Suppressor macrophage (primary cell): ENCODE measurements at places on chromosomes 12 and 14.

DNA sequence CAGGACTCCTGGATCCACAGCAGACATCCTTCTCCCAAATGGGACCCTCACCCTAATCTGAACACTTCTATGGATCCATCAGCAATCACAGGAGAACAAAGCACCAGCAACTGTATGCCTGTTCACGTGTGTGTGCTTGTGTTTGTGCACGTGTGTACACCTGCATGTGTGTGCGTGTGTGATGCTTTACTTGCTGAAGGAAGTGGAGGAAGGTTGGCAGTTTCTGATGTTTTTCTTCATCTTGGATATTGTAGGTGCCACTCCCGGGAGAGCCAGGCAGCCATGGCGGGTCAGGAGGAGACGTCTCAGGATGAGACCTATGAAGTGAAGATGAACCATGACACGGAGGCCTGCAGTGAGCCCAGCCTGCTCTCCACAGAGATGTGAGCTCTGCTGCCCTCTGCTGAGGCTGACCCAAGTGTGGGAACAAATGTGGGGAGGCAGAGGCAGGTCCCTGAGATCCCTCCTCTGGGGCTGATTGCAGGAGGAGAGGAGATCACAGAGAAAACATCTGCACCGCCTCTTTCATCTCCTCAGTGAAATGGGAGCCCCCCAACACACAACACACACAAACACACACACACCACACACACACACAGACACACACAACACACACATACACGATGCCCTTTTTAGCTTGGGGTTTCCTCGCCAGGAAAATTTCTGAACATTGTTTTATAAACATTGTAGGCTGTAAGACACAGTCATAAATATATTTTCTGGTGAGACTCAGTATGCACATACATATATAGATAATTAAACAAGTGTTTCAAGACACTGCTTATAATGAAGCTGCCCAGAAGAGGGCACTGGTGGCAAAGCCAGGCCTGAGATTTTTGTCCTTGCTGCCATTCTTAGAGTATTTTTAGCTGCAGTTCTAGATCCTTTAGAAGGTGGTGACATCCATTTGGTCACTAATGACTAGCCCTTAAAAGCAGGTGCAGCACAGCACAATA, 112.2 kb upstream of the FKBP4 start:
- peak; percentile 68 for DNase-seq

DNA sequence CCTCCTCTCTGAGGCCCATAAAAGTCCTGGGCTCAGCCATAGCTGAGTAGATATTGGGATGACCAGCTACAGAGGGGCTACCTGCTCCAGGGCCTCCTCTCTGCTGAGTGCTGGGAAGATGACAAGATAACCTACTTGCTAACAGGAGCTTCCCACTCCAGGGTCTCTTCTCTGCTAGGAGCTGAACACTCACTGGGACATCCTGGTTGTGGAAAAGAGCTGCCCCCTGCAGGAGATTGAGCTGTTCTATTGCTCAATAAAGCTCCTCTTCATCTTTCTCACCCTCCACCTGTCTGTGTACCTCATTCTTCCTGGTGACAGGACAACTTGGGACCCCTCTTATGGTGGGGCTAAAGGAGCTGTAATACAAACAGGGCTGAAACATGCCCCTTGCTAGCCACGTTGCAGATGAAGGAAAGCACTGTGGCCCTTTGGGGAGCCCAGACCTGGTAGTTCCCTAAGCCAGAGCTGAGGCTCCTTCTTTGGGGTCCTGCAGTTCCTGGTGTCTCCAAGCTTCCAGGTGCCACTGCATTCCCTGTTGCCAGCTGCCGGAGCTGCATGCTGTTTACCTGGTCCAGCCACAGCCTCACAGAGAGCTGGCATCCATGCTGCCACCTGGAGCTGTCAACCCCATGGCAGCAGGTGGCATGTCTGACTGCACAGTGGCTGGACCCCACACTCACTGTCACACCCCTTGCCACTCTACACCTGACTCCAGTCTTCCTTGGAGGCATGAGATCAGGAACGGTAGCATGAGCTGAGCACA, 598.5 kb upstream of the LMO3 start:
- no peak for DNase-seq

GRCh38 chr14:57735276-57735675, 130.6 kb downstream of the SLC35F4 start:
- DNase-seq, result no peak

- DNase-seq, result no peak
These were observed 27.9 kb upstream of the CCDC60 start for GRCh38 chr12:119306593-119306992.

DNA sequence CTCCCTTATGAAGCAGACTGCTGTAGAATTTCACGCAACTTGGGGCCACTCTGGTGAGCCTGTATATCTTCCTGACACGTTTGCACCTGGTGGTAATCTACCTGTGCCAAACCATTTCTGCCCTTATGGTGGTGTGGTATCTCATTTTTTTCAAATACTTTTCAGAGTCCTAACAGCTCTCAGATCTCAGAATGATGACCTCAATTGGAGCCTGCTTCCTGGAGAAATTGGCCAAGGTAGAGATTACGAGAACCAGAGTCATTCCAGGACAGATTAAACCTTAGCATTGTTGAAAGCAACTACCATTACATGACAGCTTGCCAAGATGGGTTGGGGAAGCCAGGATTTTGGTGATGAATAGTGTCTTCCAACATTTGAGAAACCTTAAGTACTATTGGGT, 48.2 kb downstream of the CPSF6 start:
- DNase-seq, result no peak

- DNase-seq, result no peak
These were observed 29.1 kb downstream of the TMEM260 start for GRCh38 chr14:56608689-56609088.

GRCh38 chr12:24455811-24456210, 493.1 kb downstream of the BCAT1 start:
- no peak for DNase-seq

GRCh38 chr14:24706351-24706750, 72.4 kb upstream of the GZMB start:
- DNase-seq, result no peak

DNA sequence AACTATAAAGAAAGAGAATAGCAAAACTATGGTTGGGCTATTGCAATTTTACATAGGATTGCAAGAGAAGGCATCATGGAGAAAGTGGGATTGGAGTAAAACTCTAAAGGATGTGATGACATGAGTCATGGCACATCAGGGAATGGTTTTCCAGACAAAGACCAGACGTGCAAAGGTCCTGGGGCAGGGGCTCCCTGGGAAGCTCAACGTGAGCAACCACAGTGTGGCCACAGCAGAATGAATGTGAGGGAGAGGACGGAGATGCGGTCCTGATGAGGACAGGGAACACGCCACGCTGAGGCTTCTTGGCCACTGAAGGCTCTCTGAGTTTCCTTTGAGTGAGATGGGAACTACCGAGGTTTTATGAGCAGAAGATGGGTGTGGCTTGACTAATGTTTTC, 38.2 kb downstream of the FZD10 start:
- no peak for DNase-seq

DNA sequence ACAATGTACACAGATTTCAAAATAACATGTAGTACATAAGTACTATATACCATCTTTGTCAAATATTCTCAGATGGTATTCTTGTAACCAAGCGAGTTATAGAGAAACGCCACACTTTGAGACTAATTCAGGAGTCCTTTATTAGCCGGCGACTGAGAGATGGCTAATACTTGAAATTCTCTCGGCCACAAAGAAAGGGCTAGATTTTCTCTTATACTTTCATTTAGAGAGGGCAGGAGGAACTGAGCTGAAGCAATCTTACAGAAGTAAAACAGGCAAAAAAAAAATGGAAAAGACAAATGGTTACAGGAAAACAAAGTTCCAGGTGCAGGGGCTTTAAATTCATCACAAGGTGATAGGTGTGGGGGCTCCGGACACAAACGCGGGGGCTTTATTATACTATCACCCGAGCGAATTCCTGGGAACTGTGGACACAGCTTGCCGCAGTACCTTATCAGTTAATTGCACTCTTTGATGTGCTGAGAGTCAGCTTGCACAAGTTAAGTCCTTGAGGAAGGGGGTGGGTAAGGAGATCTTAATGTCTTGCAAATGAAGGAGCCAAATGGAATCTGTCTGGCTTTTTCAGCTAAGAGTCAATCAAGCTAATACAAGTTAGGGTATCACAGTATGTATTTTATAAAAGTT, 382.3 kb downstream of the KCNH5 start:
- no peak for DNase-seq

- DNase-seq, result peak; percentile 62
These were observed 30.0 kb downstream of the SENP1 start for GRCh38 chr12:48075832-48076231.

GRCh38 chr14:56855891-56856461, 45.7 kb upstream of the OTX2 start:
- no peak for DNase-seq
